ENCODE measurements at places on chromosomes 4 and X.

GRCh38 chr4:177964693-177965168, 522.5 kb upstream of the AGA start:
- no peak for DNase-seq

DNA sequence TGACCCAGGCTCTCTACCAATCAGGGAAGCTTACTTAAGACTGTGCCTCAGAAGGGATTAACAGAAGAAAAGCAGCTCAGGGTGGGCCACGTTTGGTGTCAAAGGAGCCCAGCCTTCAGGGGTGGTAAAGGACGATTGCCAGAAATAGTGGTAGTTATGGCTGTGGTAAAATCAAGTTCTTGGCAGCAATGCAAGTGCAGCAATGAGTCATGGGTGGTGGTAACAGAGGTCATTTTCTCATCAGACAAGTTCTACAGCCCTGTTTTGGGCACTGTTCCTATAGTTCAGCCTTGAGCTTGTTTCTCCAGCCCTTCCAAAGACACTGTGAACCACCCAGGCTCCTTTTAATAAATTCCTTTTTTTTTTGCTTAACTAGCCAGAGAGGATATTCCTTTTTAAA, 120.3 kb downstream of the EFHC2 start:
- DNase-seq = no peak

GRCh38 chr4:116018831-116019230, 905.4 kb upstream of the NDST4 start:
- no peak for DNase-seq

DNA sequence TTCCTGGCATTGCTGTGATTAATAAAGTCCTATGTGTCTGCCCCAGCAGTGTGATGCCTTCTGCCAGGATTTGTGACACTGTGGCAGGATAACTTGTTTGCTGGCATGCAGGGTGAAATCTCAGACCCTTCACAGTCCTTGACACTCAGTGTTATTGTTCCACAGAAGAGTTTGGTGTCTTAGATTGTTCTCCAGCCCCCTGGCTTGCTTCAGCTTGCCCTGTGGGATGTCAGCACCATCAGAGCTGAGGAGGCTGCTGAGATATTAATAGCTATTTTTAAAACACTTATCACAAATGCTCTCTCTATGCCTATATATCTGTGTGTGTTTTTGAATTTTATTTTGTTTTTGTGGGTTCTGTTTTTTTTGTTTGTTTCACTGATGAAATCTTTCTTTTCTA, 136.9 kb downstream of the TSPAN5 start:
- DNase-seq = no peak

- DNase-seq = no peak
Measured at GRCh38 chrX:131388293-131388692, 99.2 kb upstream of the IGSF1 start.

GRCh38 chrX:40933132-40933705, 152.0 kb upstream of the USP9X start:
- no peak for DNase-seq

DNA sequence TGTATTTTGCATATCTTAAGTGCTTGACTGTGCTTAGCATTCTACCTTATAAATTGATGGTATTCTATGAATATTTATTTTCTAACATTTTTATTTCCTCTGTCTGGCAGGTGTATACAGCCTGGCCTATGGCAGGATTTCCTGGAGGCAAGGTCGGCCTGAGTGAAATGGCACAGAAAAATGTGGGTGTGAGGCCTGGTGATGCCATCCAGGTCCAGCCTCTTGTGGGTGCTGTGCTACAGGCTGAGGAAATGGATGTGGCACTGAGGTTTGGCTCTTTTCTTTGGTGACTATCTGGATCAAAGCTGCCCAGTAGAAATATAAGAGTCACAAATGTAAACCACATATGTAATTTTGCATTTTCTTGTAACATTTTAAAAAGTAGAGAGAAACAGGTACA, 6.5 kb upstream of the NUDT6 start:
- no peak for DNase-seq

GRCh38 chr4:67765401-67765800, 11.2 kb upstream of the GNRHR start:
- DNase-seq = no peak

- no peak for DNase-seq
Measured at GRCh38 chr4:99875071-99875470, 19.2 kb downstream of the LAMTOR3 start.

GRCh38 chrX:118225711-118226428, 109.3 kb upstream of the KLHL13 start:
- peak; percentile 52 for DNase-seq

DNA sequence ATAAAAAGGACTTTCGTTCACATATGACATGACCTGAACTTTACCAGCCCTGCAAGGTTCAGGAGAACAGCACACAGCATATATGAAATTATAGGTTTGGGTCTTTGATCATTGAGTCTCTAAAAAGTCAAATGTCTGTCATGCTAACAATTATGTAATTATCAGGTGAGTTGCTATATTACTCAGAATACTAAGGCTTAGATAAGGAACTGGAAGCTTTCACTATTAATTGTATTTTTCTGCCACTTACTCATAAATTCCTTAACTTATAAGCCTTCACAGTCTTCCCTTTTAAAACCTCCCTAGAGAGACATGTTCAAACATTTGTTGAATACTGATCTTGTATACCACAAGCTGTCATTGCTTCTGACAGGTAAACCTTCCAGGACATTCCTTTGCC, 292.8 kb upstream of the MAGEB2 start:
- DNase-seq = no peak

- no peak for DNase-seq
Measured at GRCh38 chrX:15441464-15441863, 51.7 kb downstream of the PIR start.

DNA sequence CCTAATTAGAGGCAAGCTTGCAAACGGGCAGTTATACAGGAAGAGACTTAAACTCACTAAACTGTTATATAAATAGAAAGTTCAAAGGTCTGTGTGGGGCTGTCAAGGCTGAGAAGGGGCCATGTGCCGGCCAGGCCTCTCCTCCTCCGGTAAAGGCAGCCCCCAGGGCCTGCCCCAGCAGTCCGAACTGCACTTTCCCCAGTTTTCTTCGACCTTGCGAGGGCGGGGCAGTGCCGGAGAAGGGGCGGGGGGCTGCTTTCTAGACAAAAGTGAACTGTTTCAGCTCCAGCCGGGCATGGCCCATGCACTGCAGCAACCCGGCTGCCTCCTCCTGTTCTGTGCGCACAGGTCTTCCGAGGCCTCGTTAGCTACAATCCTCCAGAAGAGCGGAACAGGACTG, 4.1 kb downstream of the AFF2 start:
- DNase-seq = no peak

DNA sequence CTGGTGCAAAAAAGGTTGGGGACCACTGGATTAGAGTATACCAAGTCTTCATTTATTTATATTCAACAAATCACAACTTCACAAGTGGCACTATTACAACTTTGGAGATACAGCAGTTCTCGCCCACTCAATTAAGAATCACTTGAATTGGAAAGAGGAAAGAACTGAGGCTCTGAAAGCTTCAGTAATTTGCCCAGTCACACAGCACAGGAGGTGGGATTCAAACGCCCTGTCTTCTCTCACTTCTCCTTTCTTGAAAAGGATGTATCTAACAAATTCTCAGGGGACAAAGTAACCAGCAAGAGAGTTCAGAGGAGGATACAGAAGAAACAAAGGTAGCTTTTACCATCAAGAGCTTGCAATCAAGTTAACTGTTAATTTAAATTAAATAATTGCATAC, 12.4 kb downstream of the SMIM14 start:
- DNase-seq = no peak

DNA sequence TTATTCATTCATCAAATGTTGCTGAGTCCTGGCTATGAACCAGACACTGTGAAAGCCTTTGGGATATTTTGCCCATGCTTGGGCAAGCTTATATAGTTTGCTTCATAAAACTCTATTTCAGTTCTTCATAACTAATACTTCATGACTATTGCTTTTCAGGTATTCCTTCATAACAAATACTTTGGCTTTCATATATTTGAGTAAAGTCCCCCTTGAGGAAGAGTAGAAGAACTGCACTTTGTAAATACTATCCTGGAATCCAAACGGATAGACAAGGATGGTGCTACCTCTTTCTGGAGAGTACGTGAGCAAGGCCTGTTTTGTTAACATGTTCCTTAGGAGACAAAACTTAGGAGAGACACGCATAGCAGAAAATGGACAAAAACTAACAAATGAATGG, 1.7 kb upstream of the AFP start:
- DNase-seq = peak; percentile 17

- no peak for DNase-seq
Measured at GRCh38 chr4:148376151-148376550, 66.1 kb downstream of the NR3C2 start.

DNA sequence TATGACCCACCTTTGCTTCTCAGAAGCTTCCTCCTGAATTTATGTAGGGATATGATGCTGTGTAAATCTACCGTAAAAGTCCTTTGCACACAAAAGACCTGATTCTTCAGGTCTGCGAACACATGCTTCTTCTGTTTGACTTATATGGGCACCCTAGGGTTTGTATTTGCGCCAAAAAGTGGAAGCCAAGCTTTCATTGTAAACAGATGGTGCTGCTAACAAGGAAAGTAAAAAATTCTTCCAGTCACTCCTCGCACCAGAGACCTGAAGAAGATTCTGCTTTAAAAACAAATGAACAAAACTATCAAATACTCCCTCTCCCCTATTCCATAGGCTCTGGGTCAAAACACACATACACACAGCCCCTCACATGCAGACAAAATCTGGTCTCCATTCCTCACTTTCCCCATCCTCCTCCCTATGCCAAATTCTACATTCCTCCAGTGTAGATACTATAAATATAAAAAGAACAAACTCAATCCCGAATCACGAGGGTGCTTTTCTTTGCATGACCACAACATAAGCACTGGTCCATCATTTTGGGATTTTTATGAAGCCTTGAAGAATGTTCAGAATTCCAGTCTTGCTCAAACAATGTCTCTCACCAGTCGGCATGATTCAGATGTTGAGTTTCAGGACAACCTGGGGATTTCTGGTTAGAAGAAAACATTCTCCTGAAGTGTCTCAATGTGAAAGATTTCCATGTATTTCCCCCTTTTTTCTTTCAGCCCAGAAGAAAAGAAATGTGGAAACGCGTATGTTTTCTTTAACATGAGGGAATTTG, 125.1 kb downstream of the PALLD start:
- no peak for DNase-seq

DNA sequence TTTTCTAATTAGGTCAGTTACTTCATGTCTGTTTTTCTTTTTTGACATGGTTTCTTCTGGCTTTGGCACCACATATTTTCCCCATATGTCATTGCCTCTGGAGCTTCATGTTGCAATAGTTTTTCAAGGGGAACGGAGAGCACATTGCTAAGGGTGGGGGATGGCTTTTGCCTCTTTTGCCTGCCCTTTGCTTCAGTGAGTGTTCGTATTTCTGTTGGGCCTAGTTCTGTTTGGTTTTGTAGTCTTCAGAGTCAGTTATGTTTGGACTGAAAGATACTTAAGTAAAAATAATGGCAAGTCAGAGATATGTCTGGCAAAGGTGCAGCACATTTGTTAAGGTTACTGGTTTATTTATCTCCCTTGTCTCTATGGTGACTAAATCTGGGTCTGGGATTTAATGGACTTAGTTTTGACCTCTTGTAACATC, 29.1 kb downstream of the FHL1 start:
- no peak for DNase-seq

GRCh38 chr4:185374573-185374972, 21.2 kb downstream of the LRP2BP start:
- DNase-seq = no peak

GRCh38 chr4:95599777-95600400, 51.1 kb upstream of the UNC5C start:
- no peak for DNase-seq
